Foreskin fibroblast (primary cell): ENCODE measurements at places on chromosomes 12 and 14.

- DNase-seq: no peak
These were observed 557.0 kb downstream of the SLC6A15 start for GRCh38 chr12:84355561-84355960.

DNA sequence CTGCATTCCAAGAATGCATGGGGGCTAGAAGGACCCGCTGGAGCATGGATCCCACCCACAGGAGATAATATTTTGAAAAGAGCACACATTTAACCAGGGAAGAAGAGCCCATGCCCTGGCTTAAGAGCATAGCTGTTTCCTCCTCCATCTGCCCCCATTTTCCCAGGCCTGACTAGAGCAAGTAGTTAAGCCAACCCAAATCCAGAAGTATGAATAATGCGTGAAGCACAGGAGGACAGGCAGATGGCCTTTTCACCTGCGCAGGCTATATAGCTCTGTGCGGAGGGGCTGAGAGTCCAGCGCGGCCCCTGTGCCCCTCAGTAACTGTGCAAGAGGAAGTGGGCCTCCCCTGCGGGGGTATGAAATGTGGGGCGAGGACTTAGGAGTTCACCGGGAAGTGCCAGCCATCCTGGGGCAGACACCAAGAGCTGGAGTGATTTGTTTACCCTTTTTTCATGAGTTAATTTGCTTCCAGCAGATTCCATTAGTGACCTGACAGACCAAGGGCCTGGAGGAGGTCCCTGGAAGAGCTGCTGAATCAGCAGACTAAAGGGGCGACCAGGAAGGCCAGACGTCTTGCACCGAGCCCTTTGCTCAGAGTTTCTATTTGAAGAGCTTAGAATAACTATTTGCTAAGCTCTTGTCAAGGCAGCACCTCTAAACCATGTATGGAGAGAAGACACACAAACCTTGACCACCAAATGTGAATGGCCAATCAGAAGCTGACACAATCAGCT, 37.2 kb downstream of the DPF3 start:
- no peak for DNase-seq

DNA sequence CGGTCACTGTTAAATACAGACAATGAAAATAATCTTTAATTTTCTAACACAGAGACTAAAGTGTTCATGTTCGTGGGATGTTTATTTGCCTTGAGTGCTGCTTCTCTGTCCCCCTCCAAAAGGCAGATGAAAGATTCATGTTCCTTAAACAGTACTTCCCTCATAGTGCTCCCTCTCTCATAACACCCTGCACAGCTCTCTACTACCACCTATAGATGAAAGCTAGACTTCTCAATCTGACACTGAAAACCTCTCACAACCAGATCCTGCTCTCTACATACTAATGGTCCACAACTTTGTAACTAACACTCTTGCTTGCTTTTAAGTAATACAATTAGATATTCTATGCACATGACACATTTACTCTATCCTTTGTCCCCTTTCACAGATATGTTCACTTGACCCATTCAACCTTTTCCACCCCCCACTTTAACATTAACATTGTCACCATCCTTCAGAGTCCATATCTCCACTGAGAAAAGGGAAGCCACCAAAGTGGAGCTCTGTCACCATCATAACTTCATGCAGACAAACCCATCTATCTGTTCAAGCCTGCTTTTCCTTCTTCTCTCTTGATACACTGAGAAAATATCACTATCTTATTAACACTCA, 266.4 kb upstream of the USP15 start:
- DNase-seq: peak; percentile 0

DNA sequence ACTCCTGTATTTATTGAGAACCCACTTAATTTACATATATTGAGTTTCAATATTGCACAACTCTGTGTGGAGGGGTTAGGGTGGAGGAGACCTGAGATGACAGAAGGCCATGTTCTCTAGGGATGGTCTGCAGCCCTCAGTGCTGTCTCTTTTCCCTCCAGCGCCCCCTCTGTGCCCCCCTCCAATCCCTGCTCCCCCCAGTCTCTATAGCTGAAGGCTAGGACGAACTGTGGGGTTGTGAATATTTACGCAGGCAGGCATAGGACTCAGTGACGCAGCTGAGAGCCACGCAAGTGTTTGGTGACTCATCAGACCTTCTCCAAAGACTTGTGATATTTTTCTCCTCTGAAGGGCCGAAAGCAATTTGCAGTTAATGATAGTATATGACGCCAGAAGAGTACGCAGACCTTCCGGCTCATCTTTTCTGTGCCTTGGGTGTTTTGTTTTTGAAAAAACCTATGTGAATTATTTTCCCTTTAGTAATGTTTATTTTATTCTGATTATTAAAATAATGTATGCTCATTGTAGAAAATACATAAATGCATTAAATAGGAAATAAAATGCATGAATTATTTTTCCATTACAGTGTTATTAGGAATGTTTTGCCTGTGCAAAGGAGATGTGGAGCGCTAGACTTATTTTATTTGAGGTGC, 85.3 kb downstream of the SLC25A47 start:
- no peak for DNase-seq

DNA sequence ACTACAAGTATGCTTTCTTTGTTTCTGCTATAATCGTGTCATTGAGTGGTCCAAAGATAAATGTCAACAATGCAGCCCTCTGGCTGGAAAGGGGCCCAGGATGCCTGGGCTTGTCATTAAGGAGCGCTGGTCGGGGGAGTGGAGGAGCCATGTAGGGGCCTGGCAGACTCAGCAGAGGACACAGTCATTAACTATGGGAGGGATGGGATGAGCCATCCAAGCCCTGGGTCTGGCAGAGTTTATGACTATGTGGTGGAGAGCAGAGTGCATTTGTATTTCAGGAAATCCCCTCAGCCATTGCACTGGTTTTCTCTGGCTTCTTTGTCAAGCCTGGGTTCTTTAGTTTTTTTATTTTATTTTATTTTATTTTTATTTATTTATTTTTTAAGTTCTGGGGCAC, 243.1 kb downstream of the C12orf75 start:
- no peak for DNase-seq

DNA sequence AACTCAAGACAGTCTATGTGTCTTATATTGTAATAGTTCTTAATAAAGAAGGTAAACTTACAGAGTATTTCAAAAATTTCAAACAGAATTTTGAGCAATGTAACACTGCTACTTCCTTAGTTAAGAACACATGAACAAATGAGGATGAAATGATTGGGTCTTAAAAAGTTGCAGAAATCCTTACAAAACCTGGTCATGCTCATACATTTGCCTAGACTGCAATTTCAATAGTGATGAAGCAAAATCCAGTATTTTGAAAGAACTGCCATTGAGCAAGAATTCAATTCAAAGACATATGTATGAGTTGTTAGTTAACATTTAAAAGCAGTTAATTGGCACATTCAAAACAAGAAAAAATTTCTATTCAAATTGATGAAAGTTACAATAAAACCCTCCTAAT, 17.8 kb upstream of the HIF1A start:
- DNase-seq: no peak

DNA sequence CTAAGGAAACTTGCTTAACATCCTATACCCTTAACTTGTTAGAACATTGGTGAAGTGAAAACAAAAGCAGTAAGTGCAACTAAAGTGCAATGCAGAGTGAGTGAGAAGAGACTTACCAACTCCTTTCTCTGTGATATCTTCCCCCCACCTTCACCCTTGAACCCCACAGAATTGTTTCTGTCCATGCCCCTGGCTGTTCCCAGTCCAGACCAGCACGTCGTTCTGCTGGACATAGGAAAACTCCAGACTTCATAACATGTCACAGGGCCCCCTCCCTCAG, 91.9 kb downstream of the DAD1 start:
- DNase-seq: no peak

DNA sequence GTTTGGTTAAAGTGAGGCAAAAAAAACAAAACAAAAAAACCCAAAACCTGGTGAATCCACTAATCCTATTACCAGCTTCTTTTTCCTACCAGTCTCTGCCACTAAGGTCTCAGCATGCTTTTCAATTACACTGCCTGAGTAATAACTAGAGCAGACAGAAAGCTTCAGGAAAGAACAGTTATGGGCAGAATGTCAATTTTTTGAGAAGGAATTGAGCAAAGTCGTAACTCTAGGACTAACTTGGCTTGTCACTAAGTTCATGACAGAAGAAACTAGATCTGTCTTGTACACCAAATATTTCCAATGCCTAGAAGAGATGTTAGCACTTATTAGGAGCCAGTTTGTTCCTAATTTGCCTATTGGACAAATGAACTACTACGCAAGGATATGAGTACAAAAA, 148.8 kb upstream of the CNOT2 start:
- DNase-seq: no peak

DNA sequence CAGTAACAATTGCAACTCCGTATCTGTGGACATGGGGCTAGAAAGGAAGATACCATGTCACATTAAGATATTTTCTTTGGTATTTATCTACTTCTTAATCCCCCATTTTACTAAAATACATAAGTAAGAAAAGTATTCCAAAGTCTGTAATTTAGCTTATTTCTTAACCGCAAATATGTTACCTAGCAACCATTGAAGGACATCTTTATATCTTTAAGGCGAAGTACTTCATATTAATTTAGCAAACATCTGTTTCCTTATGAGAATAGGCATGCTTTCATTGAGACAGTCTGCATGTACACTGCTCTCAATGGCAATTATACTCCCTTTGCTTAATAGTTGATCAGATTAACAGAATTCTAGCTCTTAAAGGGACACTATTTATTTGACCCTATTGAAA, 88.8 kb downstream of the NAV3 start:
- no peak for DNase-seq

DNA sequence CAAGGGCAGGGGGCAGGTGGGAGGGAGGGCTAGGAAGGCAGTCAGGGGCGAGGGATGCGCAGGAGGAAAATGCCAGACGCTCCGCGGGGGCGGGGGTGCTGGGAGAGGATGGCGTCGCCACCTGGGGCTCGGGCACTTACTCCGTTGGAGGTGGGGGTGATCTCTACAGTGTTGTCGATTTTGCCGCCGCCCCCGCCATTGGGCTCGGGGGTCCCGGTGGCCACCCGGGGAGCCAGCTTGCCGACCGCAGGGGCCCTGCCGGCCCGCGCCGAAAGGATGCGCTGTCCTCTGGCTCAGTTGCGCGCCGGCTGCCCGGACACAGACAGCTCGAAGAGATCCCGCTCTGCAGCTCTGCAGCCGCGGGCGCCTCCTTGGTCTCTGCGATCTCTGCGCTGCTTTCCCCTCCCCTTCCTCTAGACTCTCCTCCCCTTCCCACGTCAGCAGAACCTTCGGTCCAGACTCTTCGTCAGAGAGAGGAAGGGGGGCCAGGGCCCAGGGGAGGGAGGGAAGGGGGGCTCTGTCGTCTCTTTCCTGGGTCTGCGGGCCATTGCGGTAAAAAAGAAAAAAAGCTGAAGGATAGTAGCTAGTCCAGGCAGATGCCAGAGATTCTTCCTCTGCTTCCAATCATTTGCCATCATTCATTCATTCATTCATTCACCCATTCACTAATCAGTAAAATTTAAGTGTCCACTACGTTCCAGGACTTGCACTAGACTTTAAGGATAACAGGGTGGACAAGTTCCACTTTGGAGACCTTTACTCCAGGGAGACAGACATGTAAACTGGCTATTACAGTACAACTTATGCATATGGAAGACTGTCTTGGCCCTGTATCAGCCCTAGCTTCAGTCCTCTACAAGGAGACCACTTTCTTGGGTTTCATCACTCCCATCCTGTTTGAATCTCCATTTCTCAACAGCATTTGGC, at the start of gene SLC22A17:
Gene SLC22A17, minus strand, starts transcription at position 382 of the 927 bp plus-strand sequence.
- DNase-seq: peak; percentile 90

DNA sequence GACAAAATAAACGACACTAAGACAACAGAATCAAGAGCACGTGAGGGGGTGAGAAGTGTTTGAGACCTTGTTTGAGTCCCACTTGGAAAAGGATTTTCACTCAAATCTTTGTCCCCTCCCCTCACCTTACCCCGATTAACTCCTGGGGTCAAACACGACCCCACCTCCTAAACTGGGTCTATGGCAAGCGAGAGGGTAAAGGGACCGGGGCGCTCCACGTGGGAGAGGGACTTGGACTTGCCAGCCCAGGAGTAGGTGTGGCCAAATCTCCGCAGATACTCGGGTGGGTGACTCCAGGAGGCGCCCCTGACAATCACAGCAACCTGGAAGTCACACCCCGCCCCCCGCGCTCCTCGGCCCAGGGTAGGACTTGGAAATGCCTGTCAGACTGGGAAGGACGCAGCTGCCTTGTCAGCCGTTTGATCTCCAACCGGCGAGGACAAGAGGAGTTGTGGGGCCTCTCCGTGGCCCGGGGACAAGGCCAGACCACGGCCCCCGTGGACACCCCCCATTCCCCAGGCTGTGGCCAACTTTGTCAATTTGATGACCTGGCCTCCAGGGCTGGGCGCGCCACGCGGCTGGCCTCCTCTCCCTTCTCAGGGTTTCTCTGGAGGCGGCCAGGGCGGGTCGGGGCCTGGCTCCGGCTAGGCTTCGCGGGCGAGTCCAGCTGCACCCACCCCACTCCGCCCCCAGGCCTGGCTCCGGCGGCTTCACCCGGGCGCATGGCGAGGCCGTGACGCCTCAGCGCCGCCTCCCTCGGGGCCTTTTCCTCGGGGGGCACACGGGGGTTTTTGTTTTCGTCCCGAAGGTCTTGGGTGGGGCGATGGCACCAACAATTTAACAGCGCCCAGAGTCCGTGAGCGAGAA, 1.1 kb upstream of the BCL11B start:
- no peak for DNase-seq

GRCh38 chr12:104673696-104674482, 217.1 kb downstream of the CHST11 start:
- DNase-seq: peak; percentile 67

DNA sequence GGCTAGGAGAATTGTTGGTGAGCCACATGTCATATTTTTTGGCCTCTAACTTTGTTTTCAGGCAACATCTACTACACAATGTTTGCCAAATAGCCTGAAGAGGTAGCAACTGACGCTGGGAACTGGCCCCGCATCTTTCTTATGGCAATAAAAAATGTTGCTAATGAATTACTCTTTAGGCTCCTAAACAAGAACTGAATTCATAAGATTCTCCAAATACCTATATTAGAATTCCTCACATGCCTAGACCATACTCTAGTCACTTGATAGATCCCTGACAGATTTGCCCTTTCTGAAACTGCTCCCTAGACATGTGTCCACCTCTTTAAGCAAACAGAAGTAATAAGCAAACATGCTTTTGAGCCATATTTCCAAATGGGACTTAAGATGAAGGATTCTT, 209.0 kb upstream of the ATXN7L3B start:
- no peak for DNase-seq

- peak; percentile 42 for DNase-seq
These were observed 6.9 kb upstream of the DYNLL1 start for GRCh38 chr12:120489018-120489417.

DNA sequence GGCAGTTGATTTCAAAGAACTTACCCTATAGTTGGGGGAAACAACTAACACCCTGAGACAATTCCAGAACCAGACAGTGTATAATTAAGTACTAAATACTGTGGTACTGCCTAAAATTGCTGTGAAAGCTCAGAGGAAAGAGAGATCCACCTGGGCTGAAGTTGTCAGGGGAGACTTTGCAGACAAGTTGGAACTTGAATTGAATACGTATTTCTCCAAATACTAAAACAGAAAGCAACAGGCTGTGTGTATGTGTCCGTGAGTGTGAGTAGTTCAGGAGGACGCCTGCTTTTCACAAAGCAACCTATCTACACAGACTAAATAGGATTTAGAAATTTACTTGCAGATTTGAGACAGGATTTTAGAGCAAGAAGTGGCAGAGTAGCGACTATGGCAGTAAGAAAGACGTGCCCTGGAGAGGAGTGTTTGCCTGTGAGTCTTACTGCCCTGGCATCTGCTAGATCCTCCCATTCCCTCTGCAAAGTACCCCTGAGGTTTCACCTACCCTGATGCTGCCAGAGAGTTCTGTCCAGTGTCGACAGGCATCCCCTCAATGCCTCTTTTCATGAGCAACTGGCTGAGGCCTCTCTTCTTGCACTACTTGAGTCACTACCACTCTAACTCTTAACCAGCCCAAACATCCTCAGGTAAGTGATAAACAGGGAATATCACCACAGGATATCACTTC, 37.4 kb upstream of the BMP4 start:
- DNase-seq: no peak
